ENCODE measurements at places on chromosomes 5 and 9. TPM values are rescaled to one million over a fixed set of nuclear protein-coding genes. Genes with fewer than 3 reads are reported as not detected.

CMYA5 gene
- total RNA-seq, result 0.47 TPM

DNA sequence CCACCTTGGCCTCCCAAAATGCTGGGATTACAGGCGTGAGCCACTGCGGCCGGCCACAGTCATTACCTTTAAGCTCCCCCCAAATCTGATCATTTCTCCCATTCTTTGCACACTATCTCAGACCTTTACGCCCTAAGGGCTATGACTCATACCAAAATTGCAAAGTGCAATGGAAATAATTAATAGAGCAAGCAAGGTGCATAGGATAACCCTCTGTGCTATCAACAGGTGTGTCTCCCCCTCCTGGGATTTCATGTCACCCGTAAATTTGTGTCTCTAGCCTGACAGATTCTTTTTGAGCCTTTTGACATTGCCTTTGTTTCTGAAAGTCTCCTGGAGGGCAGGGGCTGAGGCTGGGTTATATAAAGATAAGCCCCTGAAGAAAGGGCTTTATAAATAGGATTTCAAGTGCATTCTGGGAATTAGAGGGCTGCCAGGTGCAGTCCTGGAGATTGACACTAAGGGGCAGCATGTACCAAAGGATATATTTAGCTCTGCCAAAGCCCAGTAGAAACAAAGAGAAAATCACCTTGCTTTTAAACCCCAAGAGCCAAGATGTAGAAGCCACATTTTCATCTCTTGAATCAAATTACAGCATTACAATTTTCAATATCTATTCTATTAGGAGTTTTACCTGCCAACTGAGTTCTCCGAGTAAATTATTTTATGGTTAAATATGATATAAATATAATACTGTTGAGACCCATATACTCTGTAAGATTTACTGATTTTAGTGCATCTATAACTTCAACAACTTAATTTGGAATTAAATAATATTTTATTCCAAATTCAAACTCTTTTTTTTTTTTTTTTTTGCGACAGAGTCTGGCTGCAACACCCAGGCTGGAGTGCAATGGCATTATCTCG is 18.2 kb downstream of the S100Z start:
- peak; percentile 75 for DNase-seq

C6 gene
- not detected for total RNA-seq

DNA sequence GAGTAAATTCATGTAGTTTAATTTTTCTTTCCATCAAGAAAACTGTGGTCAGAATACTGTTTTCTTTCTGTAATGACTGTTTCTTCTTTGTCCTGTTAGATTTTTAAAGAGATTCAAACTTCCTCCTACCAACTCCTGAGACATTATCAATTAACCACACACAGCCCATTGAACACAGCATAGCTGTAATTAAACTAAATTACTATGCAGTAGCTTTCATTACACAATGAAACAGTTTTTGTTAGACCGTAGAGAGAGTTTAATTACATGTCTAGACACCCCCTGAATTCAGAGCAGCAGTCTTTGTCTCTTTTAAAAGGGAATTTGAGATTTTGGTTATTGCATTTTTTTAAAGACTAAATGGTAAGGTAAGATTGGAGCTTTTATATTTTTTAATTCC is 77.5 kb downstream of the STARD4 start:
- DNase-seq, result no peak

DNA sequence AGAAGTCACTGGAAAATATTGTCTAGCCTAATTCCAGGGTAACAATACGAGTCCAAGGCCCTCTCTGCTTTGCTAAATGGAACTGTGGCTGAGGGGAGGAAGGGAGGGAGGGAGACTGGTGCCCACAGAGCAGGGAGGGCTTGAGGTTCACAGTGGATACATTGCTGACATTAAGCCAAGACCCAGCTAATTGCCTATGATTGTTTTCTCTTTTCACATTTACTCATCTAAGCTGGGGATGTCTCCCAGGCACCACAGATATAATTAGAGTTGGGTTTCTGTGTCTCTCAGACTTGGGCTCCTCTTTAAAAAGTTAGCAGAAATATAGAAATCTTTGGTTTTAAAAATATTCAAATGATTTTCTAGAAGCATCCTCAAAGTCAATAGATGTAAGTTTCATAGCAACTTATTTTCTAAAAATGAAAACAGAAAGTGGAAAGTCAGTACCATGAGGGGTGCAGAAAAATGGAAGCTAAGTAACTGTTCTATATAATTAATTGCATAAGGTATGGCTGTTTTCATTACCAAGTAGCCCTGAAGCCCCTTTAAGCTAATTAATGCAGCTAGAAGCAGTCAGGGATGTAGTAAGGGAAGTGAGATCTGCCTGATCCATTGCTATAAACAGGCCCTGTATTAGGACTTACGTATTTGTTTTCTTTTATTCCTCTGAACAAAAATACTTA is 259.8 kb downstream of the NDUFS4 start:
- DNase-seq, result peak; percentile 26

DNA sequence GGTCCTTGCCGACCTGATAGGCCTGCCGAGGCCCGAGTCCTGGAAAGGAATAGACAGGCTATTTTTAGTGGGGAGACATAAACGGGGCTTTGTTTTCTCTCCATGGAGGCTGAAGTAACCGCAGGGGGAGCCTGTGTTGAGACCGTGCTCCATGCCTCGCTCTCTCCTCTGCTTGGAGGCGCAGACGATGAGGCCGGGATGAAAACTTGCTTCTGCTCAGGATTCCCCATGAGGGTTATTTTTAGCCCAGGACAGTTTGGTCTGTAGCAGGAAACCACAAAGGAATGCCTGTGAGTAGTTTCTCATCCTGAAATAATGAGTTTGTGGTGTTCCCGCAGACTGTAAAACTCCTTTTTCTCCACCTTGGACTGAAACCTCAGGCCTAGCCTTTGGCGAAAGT is 81.9 kb upstream of the RARS1 start:
- DNase-seq, result peak; percentile 94

DNA sequence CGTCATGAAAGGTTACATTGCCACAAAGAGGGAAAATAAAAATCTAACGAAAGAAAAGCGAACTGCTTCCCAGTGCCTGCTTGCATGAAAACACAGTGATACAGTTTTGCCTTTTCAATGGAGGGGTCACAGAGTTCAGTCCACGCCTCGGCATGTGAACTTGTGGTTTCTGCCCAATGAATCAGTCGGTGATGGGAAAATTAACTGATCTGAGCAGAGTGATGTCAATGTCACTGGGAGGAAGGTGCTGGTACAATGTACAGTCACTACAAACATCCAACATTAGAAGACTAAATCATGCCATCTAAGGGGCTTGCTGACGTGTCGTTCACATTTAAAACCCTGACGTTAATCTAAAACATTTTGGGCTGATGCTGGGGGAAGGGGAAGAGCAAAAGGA is 151.8 kb upstream of the MSX2 start:
- DNase-seq, result no peak

- no peak for DNase-seq
Observed at GRCh38 chr5:40776658-40776977, 20.9 kb upstream of the TTC33 start.

C7 gene
- total RNA-seq, result 3.6 TPM

BTNL8 gene
- total RNA-seq, result not detected

OR1Q1 gene
- not detected for total RNA-seq

DNA sequence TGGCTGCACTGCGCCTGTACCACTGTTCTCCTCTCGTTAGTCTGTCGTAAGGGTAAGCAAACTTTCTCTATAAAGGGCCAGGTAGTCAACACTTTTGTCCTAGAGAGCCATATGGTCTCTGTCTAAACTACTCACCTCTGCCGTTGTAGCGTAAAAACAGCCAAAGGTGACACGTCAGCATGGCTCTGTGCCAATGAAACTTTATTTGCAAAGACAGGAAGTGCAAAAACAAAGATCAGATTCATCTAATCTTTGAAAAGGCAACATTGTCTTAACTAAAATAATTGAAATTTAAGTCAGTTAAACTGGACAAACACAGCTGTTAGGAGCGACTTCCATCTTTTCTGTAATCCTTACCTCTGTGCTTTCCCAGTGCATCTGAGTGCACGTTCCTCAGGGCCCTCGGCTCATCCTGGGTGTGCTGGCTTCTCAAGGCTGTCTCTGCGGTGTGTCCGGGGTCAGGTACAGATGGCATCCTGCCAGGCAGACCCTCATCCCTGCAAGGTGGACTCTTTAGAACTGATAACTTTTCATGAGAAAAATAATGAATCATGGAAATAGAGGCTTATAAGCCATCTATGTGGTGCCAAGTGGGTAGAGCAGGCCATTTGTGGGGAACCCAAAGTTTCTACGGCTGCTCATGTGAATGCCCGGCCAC is 35.2 kb upstream of the IRX4 start:
- no peak for DNase-seq

PLK2 gene
- total RNA-seq, result 198 TPM

GRCh38 chr5:99019812-99020697 is 91.2 kb upstream of the CHD1 start:
- peak; percentile 23 for DNase-seq

PCSK5 gene
- 5.4 TPM for total RNA-seq
